ENCODE measurements at places on chromosomes 6 and 20. TPM values are rescaled to one million over a fixed set of nuclear protein-coding genes. Genes with fewer than 3 reads are reported as not detected.

GRCh38 chr20:46265539-46265938 is 42.8 kb downstream of the CDH22 start:
- DNase-seq: no peak

DNA sequence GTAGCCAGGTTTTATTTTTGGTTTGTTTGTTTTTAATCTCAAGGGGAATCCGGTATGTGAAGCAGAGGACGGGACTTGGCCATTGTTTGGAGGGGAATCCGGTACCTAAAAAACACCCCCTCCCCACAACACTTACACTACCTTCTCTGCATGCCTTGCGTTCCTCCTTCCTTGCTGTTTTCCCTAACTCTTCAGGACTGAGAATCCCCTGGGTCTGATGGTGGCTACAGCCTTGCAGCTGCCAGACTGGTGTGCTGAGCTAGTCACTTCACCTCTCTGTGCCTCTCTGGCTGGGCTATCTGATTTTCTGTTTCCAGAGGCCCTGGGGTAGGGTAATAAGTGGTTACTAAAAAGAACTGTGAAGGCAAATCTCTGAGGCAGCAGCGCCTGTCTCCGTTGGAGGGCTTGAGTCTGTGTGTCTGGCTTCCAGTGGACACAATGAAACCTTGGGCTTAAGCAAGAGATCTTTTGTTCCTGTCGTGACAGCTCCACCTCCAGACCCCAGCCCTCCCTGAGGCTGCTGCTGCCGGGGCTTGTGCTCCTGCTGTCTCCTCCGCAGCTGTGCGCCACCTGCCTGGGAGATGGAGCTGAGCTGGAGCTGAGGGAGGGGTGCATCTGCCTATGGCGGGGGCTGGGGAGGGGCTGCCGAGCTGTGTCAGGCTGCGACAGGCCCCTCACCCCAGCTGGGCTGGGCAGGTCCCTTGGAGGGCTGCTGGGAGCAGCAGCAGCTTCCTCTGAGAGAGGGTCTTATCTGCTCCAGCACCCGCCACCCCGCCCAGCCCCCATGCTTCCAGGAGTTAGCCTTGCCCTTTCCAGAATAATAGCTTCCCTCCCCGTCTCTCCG is 65.8 kb upstream of the CCDC167 start:
- no peak for DNase-seq

GRCh38 chr20:24366336-24367004 is 103.0 kb upstream of the SYNDIG1 start:
- no peak for DNase-seq

The TPBG gene
- 28.0 TPM for total RNA-seq

DNA sequence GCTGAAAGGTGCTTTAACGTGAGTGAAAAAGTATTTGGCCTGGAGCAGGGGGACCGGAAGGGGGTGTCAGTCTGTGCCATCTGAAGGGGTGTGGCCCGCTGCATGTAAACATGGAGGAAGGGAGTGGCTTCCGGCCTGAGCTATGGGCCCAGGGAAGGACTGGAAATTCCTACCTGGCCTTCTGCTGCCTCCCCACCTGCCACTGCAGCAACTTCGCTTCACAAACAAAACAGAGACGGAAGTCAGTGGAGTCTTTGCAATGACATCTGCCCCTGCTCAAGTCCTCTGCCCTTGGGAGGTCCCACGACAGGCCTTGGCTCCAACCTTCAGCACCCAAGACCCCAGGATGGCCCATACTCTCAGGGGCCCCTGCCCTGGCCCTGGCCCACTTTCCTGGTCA is 28.1 kb upstream of the FOXP4 start:
- no peak for DNase-seq

The HLA-DRB5 gene
- not detected for total RNA-seq

GRCh38 chr20:62056975-62057374 is 8.7 kb downstream of the TAF4 start:
- no peak for DNase-seq

The ABCF1 gene
- total RNA-seq: 45.5 TPM

GRCh38 chr6:21538186-21538798 is 55.3 kb upstream of the SOX4 start:
- DNase-seq: no peak

DNA sequence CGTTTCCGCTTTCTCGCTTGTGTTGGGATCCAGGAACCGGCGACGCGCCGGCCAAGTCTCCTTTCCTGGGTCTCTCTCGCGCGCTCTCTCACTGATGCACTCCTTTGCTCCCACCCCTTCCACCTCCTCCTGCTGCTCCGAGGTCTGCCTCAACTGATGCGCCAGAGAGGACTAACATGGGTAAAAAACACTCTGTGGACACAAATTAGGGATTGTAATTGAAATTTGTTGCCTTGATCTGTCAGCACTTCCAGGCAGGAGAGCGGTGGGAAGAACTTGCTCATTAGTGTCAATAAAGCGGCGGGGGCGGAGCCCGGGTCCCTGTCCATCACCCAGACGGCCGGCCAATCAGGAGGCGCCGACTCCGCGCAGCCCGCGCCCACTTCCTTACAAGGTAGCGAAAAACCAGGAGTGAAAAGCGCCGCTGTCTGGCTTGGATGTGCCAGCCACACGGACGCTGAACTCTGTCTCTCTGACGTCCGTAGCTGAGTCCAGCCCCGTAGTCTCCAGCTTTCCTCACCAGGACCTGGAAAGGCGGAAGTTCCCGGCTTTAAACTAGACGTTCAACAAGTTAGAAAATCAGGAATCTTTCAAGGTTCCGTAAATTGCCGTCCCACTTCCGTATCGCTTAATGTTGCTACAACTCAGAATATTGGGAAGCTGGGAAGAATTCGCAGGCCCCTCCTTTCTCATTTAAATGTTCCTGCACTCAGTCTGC is at the start of gene TBX18:
TBX18 (minus strand) TSS at position 267 of the 718 bp plus-strand sequence. CDS start 417 bp downstream, outside the sequence.
- DNase-seq: peak; percentile 65

The KATNA1 gene
- 17.9 TPM for total RNA-seq

- DNase-seq: no peak
Measured at GRCh38 chr6:26071135-26071534, 16.1 kb upstream of the HFE start.

DNA sequence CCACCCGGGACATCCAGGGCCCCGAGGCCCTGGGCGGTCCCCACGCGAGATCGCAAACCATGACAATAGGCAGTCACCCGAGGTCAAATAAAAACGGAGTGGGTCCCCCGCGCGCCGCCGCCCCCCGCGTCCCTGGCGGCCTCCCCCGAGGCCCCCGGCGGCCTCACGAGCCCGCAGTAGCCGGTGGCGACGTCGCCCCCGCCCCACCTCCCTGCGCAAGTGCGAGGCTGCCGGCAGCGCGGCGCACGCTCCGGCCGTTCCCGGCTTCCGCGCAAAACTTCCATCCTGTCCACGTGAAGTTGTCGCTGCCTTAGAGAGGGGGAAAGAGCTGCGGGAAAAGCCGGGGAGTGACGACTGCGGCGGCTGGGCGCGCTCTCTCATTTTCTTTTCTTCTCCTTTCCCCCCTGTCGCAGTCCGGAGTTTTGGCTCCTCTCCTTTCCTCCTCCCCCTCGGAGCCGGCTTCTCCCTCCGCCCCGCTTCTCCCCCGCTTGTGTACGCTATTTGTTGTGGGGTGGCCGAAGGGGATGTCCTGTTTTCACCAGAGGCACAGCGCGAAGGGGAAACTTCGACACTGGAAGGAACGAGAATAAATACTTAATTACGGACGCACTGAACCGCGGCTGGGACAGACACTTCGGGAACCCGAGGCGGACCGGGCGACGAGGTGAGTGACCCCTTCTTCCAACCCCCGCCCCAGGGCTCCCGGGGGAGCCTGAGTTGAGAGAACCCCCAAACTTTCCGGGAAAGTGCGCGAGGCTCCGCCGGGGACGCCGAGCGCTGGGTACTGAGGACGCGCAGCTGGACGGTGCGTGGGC is at the start of gene EYA4:
EYA4 (plus strand) TSS at position 272 of the 815 bp plus-strand sequence. CDS start 33,424 bp downstream, outside the sequence.
- DNase-seq: peak; percentile 28

The CARMIL1 gene
- 30.6 TPM for total RNA-seq

DNA sequence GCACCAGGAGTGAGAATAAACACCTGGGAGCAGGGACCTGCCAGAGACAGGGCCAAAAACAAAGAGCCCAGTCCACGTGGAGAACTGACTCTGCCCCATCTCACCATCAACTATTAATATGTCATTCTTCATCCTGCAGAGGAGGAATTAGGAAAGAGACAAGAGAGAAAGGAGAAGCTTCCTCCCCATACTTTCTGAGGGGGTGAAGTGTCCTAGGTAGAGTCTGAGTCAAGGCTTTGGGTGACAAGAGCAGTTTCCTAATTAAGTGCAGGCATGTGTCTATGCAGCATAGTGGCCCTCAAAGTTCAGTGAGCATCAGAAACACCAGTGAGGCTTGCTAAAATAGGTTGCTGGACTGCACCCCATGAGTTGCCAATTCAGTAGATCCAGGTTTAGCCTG is 40.7 kb upstream of the BMP2 start:
- DNase-seq: no peak

DNA sequence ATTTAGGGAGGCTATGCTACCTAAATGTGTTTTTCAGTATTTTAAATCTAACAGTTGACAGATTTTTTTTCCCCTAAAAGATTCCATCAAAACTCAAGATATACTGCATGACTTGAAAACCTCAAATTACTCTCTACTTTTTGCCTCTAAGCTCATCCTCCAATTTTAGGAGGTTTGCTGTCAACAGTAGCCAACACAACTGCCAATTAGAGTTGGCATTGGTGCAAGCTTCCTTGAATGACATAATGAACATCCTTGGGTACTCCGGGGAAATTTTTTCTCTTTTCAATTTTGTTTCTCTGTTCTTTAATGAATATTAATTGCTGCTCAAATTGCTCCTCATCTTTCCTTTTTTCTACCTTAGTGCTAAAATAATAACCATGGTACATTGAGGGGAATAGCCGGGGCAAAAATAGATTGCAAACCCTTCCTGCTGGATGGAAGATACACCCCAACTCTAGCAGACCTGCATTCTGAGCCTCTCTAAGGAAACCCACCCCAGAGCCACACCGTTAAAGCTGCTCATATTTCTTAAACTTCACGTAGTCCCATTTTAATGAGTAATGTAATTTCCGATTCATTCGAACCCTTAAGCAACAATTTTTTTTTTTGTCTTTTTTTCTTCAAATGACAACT is 34.3 kb downstream of the SLC22A23 start:
- no peak for DNase-seq

Measured in thyroid gland (tissue), 4 donors.